ENCODE measurements at places on chromosomes 1 and 21. TPM values are rescaled to one million over a fixed set of nuclear protein-coding genes. Genes with fewer than 3 reads are reported as not detected.

- no peak for DNase-seq
Measured at GRCh38 chr1:178393370-178393769, 103.4 kb downstream of the CLEC20A start.

Gene ARHGEF16
- total RNA-seq, result not detected

Gene TNFRSF9
- total RNA-seq, result 6.6 TPM

DNA sequence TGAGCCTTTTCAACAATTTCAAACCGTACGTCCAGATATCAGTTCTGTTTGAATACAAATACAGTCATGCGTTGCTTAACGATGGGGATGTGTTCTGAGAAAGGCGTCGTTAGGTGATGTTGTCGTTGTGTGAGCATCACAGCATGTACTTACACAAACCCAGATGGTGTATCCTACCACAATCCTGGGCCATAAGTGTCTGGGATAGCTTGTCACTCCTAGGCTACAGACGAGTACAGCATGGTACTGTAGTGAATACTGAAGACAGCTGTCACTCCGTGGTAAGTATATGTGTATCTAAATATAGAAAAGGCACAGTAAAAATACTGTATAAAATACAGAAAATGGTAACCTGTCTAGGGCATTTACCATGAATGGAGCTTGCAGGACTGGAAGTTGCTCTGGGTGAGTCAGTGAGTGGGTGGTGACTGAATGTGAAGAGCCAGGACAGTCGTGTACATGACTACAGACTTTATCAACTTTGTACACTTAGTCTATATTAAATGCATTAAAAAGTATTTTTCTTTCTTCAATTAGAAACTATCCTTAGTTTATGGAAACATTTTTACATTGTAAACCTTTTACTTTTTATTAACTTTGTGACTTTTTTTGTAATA is 10.5 kb upstream of the OR2W3 start:
- DNase-seq, result no peak

GRCh38 chr1:201585093-201585483 is 46.2 kb downstream of the NAV1 start:
- no peak for DNase-seq

GRCh38 chr1:54360165-54361005 is 45.8 kb downstream of the SSBP3 start:
- DNase-seq, result no peak

Gene TRIM58
- not detected for total RNA-seq

DNA sequence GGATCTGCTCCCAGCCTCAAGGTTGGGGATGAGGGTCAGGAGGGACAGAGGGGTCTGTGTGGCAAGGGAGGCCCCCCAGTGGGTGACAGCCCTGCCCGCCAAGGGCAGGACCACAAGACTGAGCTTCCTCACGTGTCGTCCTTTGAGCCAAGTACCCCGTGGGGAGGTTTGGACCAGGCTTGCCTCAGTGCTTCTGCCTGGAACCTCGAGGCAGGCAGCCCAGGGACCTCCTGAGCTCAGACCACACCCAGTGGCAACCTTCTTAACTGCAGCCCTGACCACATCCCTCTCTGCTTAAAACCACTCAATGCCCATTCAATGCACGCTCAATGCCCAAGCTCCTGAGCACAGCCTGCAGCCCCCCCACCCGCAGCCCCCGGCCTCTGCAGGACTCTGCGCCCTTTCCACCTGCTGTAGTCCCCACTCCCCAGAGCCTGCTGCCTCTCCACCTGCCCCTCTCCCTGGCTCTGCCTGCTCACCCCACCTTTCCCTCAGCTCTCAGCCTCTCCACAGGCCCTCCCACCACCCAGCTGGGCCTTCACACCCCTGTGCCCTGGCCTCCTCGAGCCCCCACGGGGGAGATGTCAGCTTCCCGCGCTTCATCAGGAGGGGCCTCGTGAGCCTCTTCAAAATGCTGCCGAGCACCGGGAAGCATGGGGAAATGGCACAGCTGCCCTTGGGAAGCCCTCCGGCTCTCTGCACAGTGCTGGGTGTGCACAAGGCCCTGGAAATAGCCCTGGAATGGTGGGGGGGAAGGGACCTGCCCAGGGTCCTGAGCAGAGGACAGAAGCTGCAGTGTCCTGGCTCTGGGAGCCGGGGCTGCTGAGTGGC is 129.3 kb upstream of the VAMP3 start:
- no peak for DNase-seq

GRCh38 chr1:50262436-50262835 is 153.7 kb downstream of the ELAVL4 start:
- DNase-seq, result no peak

Gene SLAMF8
- 1.3 TPM for total RNA-seq

GRCh38 chr1:183063349-183063748 is 40.1 kb downstream of the LAMC1 start:
- DNase-seq, result no peak

Gene SPRR5
- not detected for total RNA-seq

- no peak for DNase-seq
Measured at GRCh38 chr1:232432313-232432712, 197.6 kb downstream of the SIPA1L2 start.

Gene SGIP1
- not detected for total RNA-seq

Gene CLCNKB
- total RNA-seq, result not detected

Data from naive thymus-derived CD4-positive, alpha-beta T cell (primary cell).